SJCRH30 (cell line): ENCODE measurements at places on chromosomes 11 and 22. TPM values are rescaled to one million over a fixed set of nuclear protein-coding genes. Genes with fewer than 3 reads are reported as not detected.

DNA sequence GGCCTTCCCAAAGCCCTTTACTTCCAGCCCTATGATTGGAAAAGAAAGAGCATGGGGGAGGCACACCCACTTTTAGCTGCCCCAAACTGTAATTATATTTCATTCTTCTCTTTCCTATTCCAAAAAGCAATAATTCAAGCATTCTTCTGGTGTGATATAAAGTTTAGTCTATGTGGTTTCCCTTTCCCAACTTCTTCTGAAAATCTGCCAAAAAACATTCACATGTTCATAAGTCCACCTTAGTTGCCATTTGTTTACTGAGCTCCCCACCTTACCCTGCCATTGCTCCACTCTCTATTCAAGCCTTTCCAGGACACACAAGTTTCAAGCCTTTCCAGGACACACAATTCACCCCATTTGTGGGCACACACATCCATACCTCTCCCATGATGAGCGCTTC is 111.6 kb upstream of the BMAL1 start:
- H3K36me3 ChIP-seq = no peaks in the 10 kb centered on the region
- no peak for DNase-seq
- no peaks in the 10 kb centered on the region for H3K27me3 ChIP-seq
- H3K27ac ChIP-seq = no peak overlapping the region
- no peak overlapping the region for H3K4me3 ChIP-seq
- H3K4me1 ChIP-seq = peaks cover 8% of the 10 kb centered on the region

GRCh38 chr11:95296621-95297025 is 65.6 kb upstream of the SESN3 start:
- no peaks in the 10 kb centered on the region for H3K36me3 ChIP-seq
- no peak overlapping the region for H3K27ac ChIP-seq
- H3K4me1 ChIP-seq = no peaks in the 10 kb centered on the region
- DNase-seq = no peak
- no peaks in the 10 kb centered on the region for H3K27me3 ChIP-seq

- H3K36me3 ChIP-seq = peaks cover 7% of the 10 kb centered on the region
- peaks cover 10% of the 10 kb centered on the region for H3K4me1 ChIP-seq
- H3K27me3 ChIP-seq = no peaks in the 10 kb centered on the region
These were observed 1.8 kb downstream of the TTC17 start for GRCh38 chr11:43360361-43361032.

DNA sequence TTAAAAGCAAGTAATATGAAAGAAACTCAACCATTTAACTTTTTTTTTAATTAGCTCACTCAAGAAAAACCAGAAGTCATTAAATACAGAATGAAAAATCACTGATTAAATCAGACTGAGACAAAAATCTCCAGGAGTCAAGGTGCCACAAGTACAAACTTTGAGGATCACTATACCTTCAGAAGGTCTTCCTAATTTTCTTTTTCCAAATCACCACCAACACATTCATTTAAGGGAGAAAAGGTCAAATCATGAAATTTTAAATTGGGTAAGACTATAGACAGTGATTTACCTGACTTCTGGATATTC is 32.3 kb downstream of the PITPNB start:
- no peak for DNase-seq
- no peak overlapping the region for H3K27ac ChIP-seq
- no peaks in the 10 kb centered on the region for H3K27me3 ChIP-seq
- peaks cover 12% of the 10 kb centered on the region for H3K4me1 ChIP-seq

GRCh38 chr11:63914896-63915691 is 1.9 kb downstream of the RCOR2 start:
- H3K4me1 ChIP-seq = peaks cover 11% of the 10 kb centered on the region
- DNase-seq = no peak
- H3K36me3 ChIP-seq = no peaks in the 10 kb centered on the region; the same call in 1 of the 2 replicates
- H3K27me3 ChIP-seq = no peaks in the 10 kb centered on the region
- no peak overlapping the region for H3K4me3 ChIP-seq
- H3K27ac ChIP-seq = no peak overlapping the region

GRCh38 chr22:40128989-40129388 is 48.7 kb upstream of the TNRC6B start:
- H3K36me3 ChIP-seq = no peaks in the 10 kb centered on the region
- H3K4me3 ChIP-seq = no peak overlapping the region
- DNase-seq = peak; percentile 58
- H3K27ac ChIP-seq = peak overlapping the region; percentile 36; the same call in 1 of the 2 replicates
- peaks cover 7% of the 10 kb centered on the region; the same call in 1 of the 2 replicates for H3K4me1 ChIP-seq

GRCh38 chr11:12705874-12706273 is 31.7 kb downstream of the TEAD1 start:
- peaks cover 8% of the 10 kb centered on the region; the same call in 1 of the 2 replicates for H3K4me1 ChIP-seq
- no peak overlapping the region for H3K4me3 ChIP-seq
- no peaks in the 10 kb centered on the region for H3K27me3 ChIP-seq
- no peak overlapping the region for H3K27ac ChIP-seq

GRCh38 chr11:46343520-46343919 is 3.7 kb upstream of the DGKZ start:
- peaks cover 17% of the 10 kb centered on the region for H3K4me1 ChIP-seq
- peaks cover 6% of the 10 kb centered on the region for H3K27me3 ChIP-seq
- DNase-seq = no peak
- H3K4me3 ChIP-seq = no peak overlapping the region

- H3K4me1 ChIP-seq = no peaks in the 10 kb centered on the region
- H3K36me3 ChIP-seq = no peaks in the 10 kb centered on the region
- no peak for DNase-seq
- no peak overlapping the region for H3K4me3 ChIP-seq
- no peaks in the 10 kb centered on the region for H3K27me3 ChIP-seq
These were observed 28.8 kb upstream of the ETS1 start for GRCh38 chr11:128616161-128616560.

- no peak overlapping the region for H3K27ac ChIP-seq
- no peaks in the 10 kb centered on the region; the same call in 1 of the 2 replicates for H3K27me3 ChIP-seq
- no peak overlapping the region for H3K4me3 ChIP-seq
- H3K4me1 ChIP-seq = no peaks in the 10 kb centered on the region
- no peak for DNase-seq
- H3K36me3 ChIP-seq = no peaks in the 10 kb centered on the region
These were observed 2.9 kb upstream of the CADM1 start for GRCh38 chr11:115506954-115507675.

DNA sequence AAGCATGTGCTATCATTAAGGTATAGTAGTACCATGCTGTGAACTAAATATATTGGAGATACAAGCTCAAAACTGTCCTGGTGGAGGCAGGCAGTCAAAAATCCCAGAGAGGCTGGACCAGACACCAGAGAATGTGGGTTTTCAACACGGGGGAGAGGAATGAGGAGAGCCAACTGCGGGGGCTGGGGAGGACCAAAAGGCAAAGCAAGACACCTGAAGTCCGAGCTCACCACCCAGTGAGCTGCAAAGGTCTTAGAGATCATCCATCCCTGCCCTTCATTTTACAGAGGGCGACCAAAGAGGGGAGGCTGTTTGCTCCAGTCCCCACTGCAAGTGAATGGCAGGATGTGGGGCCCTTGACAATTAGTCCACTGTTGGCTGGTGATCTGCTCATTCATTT is 10.0 kb downstream of the RIBC2 start:
- H3K27ac ChIP-seq = no peak overlapping the region
- no peaks in the 10 kb centered on the region; the same call in 1 of the 2 replicates for H3K4me1 ChIP-seq
- DNase-seq = no peak
- no peaks in the 10 kb centered on the region for H3K27me3 ChIP-seq
- no peak overlapping the region for H3K4me3 ChIP-seq
- no peaks in the 10 kb centered on the region for H3K36me3 ChIP-seq

- H3K4me1 ChIP-seq = no peaks in the 10 kb centered on the region
- no peak overlapping the region for H3K27ac ChIP-seq
- no peaks in the 10 kb centered on the region for H3K36me3 ChIP-seq
- no peak overlapping the region for H3K4me3 ChIP-seq
- no peaks in the 10 kb centered on the region for H3K27me3 ChIP-seq
These were observed 126.3 kb downstream of the ARHGAP8 start for GRCh38 chr22:44878483-44879300.

GRCh38 chr11:121412000-121412587 is 40.0 kb upstream of the SORL1 start:
- no peak for DNase-seq

DNA sequence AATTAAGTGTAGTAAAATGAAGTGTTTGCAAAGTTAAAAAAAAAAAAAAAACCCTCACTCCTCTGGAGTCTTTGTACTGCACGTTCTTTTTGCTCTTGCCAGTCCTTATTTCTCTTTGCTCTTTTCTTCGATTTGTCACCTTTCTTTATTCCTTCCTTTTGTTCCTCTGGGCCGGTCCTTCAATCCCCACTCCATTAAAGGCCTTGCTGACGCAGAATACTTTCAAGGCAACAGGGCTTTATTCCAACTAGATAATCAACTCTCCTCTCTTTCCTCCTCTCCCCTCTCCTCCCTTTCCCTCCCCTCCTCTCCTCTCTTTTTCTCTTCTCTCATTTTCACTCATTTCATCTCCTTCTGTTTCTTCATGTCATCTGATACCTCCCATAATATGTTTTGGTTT is 138.2 kb upstream of the NTM start:
- H3K27me3 ChIP-seq = no peaks in the 10 kb centered on the region
- H3K27ac ChIP-seq = no peak overlapping the region
- H3K4me3 ChIP-seq = no peak overlapping the region
- H3K4me1 ChIP-seq = no peaks in the 10 kb centered on the region
- no peaks in the 10 kb centered on the region for H3K36me3 ChIP-seq

DNA sequence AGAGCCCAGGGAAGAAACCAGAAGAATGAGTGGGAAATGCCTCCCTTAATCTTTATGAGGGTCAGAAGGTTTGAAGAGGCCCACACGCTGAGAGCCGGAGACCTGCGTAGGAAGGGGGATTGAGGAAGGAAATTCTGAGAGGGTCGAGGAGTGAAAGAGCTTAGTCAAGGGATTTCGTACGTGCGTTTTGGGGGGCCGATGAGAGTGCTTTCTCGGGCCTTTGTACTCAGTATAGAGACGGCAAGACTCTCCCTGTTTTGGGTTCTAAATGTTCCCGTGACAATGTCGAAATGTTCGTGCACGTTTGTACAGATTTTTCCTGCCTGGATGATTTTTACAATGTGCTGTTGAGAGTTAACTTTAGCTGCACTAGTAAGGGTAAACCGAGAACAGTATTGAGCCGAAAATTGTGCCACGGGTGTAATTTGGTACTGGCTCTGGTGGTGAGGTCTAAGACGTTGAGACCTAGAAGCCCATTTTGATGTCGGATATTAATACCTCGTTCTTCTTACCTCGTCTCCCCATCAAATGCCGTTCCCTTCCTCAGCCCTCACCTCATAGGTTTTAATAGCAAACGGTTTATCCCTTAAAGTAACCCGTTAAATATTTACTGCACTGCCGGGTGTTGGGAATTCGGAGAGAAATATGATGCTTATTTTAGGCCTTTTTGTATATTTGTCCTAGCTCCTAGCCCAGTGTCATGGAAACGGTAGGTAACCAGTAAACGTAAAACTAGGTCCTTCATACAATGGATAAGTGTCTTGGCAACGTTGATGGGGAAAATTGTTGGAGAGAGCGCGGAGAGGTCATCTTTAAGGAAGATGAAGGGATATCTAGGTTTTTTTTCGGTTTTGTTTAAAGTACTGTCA is 734 bp downstream of the C11orf58 start:
- no peaks in the 10 kb centered on the region for H3K27me3 ChIP-seq
- peak overlapping the region; percentile 80 for H3K4me3 ChIP-seq
- DNase-seq = no peak
- peaks cover 22% of the 10 kb centered on the region for H3K36me3 ChIP-seq
- peak overlapping the region; percentile 92 for H3K27ac ChIP-seq

GRCh38 chr22:22207845-22208564 is 36.6 kb upstream of the VPREB1 start:
- H3K4me1 ChIP-seq = peaks cover 4% of the 10 kb centered on the region; the same call in 1 of the 2 replicates
- H3K36me3 ChIP-seq = no peaks in the 10 kb centered on the region
- H3K27me3 ChIP-seq = peaks cover 5% of the 10 kb centered on the region; the same call in 1 of the 2 replicates
- H3K4me3 ChIP-seq = no peak overlapping the region
- no peak overlapping the region for H3K27ac ChIP-seq

DNA sequence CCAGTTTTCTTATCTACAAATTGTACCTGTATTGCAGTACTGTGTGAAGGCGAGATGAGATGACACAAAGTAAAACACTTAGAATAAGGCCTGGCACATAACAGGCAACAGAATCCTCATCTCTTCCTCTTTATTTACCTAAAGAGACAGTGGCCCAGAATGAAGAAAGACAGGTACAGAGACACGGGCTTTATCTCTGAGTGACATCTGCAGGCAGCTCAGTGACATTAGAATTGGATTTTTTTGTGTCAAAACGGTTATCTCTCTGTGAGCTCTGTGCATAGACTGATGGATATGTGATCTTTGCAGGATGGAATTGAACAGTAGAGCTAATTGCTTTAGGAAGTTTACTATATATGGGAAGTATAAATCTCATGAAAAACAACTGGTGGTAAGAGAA is 36.2 kb upstream of the TRPC6 start:
- no peak overlapping the region for H3K27ac ChIP-seq
- H3K4me1 ChIP-seq = no peaks in the 10 kb centered on the region
- no peak overlapping the region for H3K4me3 ChIP-seq
- DNase-seq = no peak
- H3K36me3 ChIP-seq = no peaks in the 10 kb centered on the region
- H3K27me3 ChIP-seq = no peaks in the 10 kb centered on the region

DNA sequence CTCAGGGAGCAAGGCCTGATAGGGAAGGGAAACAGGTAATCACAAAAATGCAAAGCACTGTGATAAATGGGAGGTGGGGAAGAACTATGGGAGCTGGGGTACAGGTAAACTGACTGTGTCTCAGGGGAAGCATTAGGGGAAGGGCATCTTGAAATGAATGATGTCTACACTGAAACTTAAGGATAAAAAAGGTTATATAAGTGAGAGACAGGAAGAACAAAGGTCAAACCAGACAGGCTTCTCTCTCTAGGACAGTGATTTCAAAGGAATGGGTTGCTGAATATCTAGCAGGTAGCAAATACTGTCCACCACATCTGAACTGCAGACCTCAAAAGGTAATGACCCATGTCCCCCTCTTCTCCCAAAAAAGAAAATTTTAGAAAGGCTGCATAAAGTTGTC is 333.1 kb upstream of the SYN3 start:
- H3K27me3 ChIP-seq = no peaks in the 10 kb centered on the region
- H3K4me1 ChIP-seq = peaks cover 17% of the 10 kb centered on the region; the same call in 1 of the 2 replicates
- H3K27ac ChIP-seq = no peak overlapping the region
- DNase-seq = no peak

LDLRAD3 gene
- 36.5 and 38.8 TPM in 2 replicates for total RNA-seq

TUBA8 gene
- 0.89 TPM in 1 of 2 replicates, not detected in the other for total RNA-seq

CHORDC1 gene
- 29.9 and 39.9 TPM in 2 replicates for total RNA-seq

CARNS1 gene
- 0.05 and 0.08 TPM in 2 replicates for total RNA-seq

ME3 gene
- not detected in 2 replicates for total RNA-seq

CBL gene
- 11.8 and 12.9 TPM in 2 replicates for total RNA-seq

MCM5 gene
- 106 and 109 TPM in 2 replicates for total RNA-seq

NNMT gene
- 51.2 and 59.6 TPM in 2 replicates for total RNA-seq
